ENCODE measurements at places on chromosomes 3 and 15.
A peak's percentile ranks its signal among the peaks of the same experiment; 100 is the strongest.

DNA sequence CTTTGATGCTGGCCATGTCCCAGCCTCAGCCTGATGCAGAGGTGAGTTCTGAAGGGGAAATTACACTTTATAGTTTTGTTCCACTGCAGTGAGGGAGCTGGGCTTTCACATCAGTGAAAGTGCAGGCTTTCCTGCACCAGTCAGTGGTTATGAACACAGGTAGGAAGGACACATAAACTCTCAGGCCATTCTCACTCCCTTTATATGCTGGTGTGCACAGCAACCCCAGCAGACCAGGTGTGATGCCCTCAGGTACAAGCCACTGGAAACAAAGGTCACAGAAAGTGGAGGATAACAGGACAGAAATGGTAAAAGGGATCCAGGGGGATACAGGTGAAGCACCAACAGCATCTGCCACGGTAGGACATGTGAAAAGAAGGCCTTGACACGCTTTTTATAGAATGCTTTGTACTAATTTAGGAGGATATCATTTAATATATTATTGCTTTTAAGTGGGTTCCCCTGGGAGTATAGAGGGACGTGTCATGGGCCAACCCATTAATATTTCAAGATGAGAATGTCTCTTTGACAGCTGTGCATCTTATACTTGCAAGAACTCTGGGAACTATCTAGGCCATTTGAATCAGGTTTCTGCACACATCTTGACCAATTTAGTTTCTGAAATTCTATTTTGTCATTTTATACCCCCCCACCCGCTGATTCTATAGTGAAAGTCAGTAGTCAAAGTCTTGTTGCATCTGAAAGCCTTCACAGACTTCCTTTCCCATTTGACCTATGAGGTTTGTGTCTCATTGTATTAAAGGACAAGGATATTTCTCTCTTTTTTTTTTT lies 25.0 kb upstream of the BLM start:
- DNase-seq, result no peak

GRCh38 chr3:108125550-108126071 lies 34.8 kb upstream of the CD47 start:
- no peak for DNase-seq

GRCh38 chr3:152266221-152266995 lies 2.3 kb upstream of the MBNL1 start:
- DNase-seq, result no peak

- no peak for DNase-seq
Measured at GRCh38 chr3:100425316-100425715, 24.0 kb downstream of the LNP1 start.

- no peak for DNase-seq
Measured at GRCh38 chr3:21542656-21543379, 208.2 kb downstream of the ZNF385D start.

- no peak for DNase-seq
Measured at GRCh38 chr3:2910997-2911396, 199.2 kb downstream of the IL5RA start.

- no peak for DNase-seq
Measured at GRCh38 chr3:119207512-119207875, 33.2 kb downstream of the B4GALT4 start.

- DNase-seq, result no peak
Measured at GRCh38 chr15:56919609-56920366, 1.3 kb downstream of the TCF12 start.

- DNase-seq, result peak; percentile 57
Measured at GRCh38 chr15:52078876-52079700, 33.5 kb downstream of the BCL2L10 start.

- no peak for DNase-seq
Measured at GRCh38 chr3:32797776-32798175, 20.0 kb upstream of the TRIM71 start.

GRCh38 chr3:34646911-34647460 lies 848.6 kb downstream of the PDCD6IP start:
- DNase-seq, result no peak

GRCh38 chr3:48301800-48302166 lies 31.7 kb downstream of the SPINK8 start:
- DNase-seq, result no peak

- DNase-seq, result no peak
Measured at GRCh38 chr15:74422265-74422651, 11.5 kb downstream of the SEMA7A start.

GRCh38 chr3:57559526-57559925 lies 3.5 kb downstream of the PDE12 start:
- no peak for DNase-seq

GRCh38 chr3:196108075-196108743 lies 26.3 kb upstream of the TFRC start:
- no peak for DNase-seq

- DNase-seq, result no peak
Measured at GRCh38 chr3:31495971-31496665, 36.6 kb upstream of the STT3B start.

GRCh38 chr3:34828847-34829246 lies 810.5 kb upstream of the ARPP21 start:
- no peak for DNase-seq

DNA sequence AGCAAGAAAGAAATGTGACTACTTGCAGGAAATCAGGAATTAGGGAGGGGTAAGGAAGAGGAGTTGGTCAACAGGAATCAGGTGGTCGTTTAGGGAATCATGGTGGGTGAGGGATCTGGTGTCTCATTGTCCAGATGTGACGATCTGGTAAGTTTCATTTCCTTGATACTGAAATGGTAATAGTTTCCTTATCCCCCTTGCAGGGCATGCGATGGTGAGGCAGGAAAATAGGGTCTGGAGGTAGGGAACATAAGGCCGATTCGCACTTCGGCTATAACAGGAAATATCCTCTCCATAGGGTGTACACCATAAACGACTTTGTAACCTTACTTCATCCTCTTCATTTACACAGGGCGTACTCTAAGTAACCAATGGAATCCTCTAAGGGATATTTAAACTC lies 574 bp upstream of the LRRC34 start:
- DNase-seq, result no peak

DNA sequence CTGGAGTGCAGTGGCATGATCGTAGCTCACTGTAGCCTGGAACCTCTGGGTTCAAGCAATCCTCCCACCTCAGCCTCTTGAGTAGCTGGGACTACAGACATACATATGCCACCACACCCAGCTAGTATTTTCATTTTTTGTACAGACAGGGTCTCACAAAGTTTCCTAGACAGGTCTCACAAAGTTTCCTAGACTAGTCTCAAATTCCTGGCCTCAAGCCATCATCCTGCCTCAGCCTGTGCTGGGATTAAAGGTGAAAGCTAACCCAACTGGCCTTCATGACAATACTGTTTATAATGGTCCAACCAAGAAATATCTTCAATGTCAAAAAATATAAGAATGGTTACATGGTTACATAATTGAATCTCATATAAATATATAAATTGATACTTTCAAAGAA lies 24.0 kb downstream of the GPR176 start:
- no peak for DNase-seq

DNA sequence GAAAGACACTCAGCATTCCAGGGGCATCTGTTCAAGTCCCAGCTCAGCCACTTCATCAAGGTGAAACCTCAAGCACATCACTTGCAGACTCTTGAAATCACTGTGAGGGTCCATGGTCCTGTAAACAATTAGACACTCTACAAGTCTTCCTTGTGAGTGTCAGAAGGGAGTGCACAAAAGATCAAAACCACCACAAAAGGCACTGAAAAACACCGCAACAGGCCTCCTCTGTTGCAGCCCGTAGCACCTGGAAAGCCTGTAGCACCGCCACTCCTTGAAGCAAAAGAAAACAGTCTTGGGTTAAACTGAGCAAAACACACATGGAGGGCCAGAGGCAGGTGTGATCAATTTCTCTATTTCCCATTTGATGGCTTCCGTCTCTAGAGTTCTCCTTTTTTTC lies 63.8 kb upstream of the SNRK start:
- DNase-seq, result no peak

DNA sequence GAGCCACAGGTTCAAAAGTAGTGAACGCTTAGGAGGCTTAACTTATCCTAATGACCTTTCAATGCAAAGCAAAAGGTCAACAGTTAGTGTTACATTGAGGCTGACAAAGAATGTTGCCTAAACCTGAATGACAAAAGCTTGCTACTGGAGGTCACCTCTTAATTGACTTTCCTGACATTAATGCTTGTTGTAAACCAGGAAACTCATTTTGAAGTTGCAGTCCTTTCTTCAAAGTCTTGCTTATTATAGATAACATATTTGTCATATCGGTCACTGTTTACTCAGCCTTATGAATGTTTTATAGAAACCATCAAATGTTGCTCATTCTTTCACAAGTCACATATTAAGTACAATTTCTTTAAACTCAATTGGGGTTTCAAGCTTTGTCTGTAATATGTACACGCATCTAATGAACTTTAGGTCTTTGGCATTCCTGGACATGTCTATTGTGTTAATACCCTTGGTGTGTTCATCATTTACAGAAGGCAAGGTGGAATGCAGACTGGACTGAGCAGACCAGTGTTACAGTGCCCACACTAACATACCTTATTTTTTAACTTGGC lies 488.2 kb upstream of the NECTIN3 start:
- no peak for DNase-seq

DNA sequence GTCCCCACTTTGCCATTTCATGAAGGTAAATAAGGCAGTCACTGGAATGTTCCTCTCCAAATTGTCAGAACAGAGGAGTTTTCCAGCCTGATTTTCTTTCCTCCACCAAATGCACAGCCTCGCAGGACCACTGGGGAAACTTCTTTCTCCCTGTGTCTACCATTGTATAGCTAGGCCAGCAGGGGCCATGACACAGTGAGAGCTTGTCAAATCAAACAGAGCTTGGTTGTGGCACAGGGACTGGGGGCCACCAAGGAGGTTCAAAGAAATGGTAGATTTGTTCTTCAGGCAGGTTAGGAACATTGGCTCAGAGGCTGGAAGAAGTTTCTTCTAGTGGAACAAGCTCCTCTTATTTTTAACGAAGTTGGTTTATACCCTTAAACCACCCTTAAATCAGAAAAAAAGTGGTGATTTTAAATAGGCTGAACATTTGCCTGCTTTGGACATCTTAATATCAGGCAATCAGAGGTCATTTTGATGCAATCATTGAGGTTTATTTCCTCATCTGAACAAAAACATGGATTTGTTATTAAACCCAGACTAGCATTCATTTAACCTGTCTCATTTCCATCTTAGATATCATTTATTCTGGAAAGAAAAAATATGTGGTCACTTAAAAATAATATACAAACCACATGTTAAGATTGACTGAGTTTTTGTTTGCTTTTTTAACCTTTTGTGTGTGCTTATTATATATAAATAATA lies 105.6 kb downstream of the GTPBP8 start:
- DNase-seq, result no peak

DNA sequence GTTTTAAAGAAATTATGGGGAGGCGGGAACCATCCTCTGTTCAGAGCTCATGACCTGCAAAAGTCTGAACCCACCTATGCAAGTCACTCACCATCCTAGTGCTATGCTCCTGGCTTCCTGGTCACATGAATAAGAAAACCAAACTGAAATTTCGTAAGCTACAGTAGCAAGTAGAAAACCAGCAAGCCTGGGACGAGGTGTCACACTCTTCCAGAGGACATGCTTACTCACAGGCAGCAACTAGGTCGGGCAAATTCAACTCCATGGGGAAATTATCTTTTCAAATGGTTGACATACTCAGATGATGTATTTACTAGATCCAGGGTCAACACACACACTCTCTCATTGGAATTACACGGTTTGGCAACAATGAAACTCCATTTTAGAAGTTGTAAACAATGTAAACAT lies 31.3 kb downstream of the LDHAL6B start:
- DNase-seq, result no peak

DNA sequence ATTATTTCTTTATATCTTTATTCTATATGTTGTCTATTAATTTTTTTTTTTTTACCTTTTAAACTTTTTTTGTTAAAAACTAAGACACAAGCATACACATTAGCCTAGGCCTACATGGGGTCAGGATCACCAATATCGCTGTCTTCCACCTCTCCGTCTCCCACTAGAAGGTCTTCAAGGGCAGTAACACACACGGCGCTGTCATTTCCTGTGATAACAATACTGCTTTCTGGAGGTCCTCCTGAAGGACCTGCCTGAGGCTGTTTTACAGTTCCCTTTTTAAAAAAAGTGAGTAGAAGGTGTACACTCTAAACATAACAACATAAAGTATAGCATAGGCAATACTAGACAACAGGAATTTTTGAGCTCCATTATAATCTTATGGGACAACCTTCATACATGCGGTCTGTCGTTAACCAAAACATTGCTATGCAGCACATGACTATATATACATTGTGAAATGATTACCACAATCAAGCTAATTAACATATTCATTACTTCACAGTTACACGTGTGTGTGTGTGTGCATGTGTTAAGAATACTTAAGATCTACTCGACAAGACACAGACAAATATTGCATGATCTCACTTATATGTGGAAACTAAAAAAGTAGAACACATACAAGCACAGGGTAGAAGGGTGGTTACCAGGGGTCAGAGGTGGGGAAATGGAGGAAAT lies 20.8 kb downstream of the RAB6B start:
- DNase-seq, result no peak

DNA sequence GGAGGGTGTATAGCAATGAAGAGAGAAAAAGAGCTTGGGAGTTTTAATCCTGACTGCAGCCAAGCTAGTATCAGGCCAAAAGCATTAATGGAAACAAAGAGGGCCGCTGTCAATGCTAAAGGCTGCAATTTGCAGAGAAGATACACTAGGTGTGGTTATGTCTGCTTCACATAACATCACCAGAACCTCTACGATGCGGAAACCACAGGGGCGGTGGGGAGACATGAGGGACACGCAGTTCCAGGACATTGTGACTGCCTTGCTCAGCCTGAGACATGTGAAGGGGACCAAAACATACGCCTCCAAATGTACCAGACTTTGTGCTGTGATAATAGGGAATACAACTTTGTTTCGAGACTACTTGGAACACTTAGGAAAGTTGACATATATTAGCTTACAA lies 88.4 kb downstream of the APBA2 start:
- DNase-seq, result no peak

DNA sequence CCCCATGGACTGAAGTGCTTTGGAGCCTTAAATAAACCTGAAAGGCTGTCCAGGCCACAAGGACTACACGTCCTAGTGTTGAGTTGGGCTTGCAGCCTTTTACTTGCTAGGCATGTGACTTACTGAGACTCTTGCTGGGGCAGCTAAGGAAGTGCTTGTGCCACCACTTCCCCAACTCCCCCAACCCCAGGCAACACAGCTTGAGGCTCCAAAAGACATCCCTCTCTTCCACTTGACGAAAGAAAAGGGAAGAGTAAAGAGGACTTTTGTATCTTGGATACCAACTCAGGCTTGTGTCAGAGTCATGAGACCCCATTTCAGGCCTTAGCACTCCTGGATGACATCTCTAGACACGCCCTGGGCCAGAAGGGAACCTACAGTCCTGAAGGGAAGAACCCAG lies 109.8 kb downstream of the XRN1 start:
- no peak for DNase-seq

DNA sequence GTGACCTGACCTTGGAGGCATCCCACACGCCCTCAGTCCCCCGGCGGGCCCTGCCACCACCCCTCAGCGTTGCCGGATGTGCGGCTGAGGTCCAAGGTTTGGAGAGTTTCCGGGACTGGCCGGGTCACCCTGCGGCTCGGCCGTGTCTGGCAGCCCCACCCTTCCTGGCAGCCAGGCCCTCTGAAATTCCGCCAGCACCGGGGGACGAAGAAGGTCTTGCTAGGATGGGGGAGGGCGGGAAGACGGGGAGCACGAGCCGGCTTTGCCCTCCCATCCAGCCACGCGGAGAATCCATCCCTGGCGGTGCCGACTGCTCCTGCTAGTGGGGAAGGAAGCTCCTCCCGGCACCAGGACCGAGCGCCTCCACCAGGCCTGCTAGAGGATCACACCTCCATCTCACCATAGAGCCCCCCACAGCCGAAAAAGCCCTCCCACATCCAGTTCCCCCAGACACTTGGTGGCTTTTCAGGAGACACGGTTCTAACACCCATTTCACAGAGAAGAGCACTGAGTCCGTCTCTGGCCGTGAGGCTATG lies 81.5 kb downstream of the CPN2 start:
- no peak for DNase-seq

Measured in D721Med (cell line).